ENCODE measurements at places on chromosomes 16 and 17.

DNA sequence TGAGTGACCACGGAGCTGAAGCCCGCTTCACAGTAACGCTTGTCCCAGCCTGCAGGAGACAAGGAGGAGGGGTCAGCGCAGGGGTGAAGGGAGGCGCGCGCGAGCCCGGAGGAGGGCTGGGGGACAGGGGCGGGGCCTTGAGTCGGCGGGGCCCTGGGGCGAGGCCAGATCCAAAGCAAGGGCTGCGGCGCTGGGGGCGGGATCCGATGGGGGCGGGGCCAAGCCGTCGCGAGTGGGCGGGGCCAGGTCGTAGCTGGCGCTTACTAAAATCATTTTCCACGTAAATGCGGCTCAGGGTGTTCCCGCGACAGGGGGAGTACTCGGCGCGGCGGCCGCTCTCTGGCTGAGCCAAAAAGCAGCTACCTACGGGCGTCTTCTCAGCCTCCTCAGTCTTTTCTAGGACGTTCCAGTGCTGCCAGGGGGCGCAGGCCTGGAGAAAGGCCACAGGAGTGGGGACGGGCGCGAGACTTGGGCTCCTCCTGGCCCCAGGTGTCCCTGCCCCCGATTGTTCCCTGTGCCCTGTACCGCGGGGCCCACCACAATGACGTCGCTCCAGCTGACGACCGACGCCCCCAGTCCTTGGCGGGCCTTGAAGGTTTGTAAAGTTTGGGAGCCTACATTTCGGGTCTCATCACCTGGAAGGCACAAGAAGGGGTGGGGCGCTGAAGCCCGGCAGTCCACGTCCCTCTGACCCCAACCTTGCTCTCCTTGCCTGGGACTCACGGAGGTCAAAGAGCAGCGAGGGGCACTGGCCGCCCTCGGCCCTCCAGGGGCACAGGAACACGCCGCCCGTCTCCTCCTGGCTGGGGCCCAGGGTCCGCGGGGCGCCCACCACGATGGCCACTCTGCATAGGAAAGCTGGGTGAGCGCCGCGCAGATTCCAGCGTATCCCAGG, 3.9 kb downstream of the ITGA2B start:
- peak; percentile 83 for DNase-seq

DNA sequence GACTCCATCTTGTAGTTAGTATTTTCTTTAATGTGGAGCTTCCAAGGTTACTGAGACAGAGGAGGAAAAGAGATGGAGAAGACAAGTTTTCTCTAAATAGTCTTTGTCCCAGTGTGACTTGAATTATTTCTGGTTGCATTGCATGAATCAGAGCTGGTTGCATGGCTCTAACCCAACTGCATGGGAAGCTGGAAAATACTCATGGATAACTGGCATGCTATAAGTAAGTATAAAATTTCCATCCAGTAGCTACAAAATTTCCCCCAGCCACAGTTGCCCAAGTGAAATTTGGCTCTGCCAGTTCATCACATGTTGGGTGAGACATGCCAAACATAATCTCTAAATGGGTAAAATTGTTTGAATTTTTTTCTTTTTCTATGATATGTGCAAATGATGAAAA, 1161.5 kb downstream of the CDH11 start:
- no peak for DNase-seq

DNA sequence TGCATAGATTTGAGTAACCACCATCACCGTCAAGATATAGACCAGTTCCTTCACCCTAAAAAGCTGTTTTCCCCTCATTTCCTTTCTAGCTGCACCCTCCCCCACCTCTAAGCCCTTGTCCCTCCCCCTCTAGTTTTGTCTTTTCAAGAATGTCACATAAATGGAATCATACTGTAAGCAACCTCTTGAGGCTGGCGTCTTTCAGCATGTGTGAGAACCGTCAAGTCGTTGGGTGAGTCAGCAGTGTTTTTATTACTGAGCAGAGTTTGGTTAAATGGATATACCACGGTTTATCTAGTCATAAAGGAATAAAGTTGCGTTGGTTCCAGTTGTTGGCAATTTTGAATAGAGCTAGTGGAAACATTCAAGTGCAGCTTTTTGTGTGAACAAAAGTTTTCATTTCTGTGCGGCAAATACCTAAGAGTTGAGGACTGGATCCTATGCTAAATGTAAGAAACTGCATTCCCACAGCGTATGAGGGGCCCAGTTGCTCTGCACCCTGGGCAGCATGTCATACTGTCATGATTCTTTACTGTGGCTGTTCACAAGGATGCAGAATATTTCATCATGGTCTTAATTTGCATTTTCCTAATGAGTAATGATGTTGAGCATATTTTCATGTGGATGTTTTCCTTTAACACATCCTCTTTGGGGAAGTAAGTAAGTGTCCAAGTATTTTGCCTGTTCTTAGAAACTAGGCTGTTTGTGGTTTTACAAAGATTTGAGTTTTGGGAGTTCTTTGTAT, 264.3 kb downstream of the CPPED1 start:
- peak; percentile 34 for DNase-seq

DNA sequence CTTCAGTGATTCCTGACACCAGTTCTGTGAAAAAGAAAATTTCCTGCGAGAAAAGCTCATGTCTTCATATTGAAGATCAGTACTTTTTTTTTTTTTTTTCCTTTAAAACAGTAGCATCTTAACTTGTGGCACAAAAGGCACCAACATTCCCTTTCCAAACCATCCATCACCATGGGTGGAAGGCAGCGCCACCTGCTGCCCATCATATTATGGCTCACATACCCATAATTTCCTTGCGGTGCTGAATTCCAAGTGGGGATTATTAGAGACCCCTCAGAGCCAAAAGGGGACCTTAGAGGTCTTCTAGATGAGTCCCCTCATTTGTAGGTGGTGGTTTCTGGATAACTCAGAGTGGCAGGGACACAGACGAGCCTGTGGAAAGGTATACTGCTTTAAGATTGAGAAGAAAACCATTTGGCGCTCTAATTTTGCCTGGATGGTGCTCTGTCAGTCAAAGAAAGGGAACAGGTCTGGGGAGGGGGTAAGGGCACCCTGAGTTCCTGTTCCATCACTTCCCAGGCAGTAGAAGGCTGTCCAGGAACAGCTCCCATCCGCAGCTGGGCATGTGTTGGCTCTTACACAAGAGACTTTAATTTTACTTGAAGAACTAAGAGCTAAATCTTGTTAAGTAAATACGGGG, 7.9 kb upstream of the SOST start:
- DNase-seq, result peak; percentile 55

- no peak for DNase-seq
These were observed at the start of gene SLC4A1 for GRCh38 chr17:44267818-44268490. Gene SLC4A1 (minus strand): TSS chr17:44268135. CDS start chr17:44262866, 5,269 bp downstream.

DNA sequence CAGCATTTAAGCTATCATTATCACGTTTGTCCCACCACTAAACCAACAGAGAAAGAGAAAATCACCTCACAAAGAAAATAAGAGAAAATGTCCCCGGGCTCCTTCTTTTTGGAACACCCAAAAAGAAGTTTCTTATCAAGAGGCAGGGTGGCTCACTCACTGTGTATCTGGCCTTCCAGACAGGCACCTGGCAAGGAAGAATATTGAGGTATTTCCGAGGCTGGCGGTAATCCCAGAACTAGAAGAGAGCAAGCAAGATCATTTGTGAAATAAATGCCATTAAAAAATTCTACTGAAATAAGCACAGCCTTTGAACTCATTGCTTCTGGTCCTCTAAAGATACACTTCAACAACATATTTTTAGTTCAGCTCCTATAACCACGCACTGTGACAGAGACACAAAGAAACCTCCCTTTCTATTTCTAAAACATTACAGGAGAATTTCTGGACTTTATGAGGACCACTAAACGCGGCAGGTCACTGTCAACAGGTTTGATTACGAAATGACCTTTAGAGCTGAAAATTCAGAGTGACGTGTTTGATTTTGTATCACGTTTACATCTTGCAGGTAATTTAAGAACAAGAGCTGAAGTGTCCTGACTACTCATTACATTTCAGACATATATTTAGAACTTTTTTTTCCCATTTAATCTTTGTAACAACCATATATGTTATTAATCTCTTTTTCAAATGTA, 61.0 kb downstream of the WDR59 start:
- no peak for DNase-seq

DNA sequence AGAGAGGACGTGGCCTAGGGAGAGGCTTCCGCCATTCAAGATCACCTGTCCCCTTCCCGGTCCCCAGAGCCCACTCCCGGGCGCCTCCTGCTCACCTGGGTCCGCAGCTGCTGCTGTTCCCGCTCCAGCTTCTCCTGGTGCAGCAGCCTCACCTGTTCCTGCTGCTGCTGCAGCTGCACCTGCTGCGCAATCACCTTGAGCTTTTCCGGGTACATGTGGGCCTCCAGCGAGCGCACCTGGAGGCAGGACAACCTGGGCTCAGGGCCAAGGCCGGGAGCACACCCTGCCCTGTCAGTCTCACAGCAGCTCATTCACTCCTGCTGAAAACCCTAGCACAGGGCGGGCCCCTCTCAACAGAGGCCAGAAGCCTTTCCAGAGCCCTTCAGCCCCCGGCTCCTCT, 12.5 kb downstream of the TFAP4 start:
- no peak for DNase-seq

DNA sequence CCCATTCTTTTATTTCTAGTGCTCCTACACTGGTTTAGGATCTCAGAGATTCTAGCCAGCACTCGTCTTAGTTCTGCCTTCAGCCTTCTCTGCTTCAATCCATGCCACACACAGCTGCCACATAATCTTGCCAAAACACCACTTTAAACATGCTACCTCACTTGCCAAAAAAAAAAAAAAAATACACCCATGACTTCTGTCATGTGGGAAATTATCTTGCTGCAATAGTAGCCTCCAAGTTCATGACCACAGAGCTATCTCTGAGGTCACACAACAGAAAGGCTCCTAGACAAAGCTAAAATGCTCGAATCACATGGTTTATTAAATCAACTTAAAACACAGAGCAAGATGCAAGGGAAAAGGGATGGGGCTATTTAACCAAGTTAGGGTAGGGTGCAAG, 18.1 kb downstream of the FZD2 start:
- DNase-seq, result no peak

- DNase-seq, result no peak
These were observed 17.4 kb downstream of the RNF213 start for GRCh38 chr17:80277751-80278671.

DNA sequence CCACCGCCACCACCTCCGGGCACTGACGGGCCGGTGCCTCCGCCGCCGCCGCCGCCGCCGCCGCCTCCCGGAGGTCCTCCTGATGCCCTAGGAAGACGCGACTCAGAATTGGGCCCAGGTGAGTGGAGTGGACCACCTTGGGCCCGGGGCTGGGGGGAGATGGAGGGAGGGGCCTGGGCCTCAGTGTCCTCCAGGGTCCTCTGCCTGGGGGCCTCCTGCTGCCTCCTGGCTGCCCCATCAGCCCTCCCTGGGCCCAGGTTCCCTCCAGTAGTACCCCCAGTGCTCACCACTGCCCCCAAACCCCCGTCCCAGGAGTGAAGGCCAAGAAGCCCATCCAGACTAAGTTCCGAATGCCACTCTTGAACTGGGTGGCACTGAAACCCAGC, 19.9 kb downstream of the SPATA32 start:
- DNase-seq, result no peak

DNA sequence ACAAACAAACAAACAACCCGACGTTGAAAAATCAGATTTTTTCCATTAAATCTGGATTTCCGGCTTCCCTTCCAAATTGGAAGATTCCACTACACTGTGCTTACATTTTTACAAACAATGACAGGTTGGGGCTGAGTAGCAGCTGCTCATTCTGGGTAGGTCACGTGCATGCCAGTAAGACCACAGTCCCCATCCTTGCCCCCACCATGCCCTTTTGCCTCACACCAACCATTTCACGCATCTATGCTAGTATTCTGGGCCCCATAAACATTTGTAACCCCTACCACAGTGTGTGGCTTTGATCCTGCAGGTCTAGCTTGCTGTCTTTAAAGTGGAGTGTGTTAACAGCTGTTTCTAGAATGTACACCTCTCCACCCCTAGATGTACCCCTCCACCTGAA, 366.1 kb downstream of the XYLT1 start:
- no peak for DNase-seq

GRCh38 chr16:6852643-6853225, 479.9 kb upstream of the RBFOX1 start:
- no peak for DNase-seq

GRCh38 chr17:6458460-6458950, 14.2 kb downstream of the PIMREG start:
- no peak for DNase-seq

DNA sequence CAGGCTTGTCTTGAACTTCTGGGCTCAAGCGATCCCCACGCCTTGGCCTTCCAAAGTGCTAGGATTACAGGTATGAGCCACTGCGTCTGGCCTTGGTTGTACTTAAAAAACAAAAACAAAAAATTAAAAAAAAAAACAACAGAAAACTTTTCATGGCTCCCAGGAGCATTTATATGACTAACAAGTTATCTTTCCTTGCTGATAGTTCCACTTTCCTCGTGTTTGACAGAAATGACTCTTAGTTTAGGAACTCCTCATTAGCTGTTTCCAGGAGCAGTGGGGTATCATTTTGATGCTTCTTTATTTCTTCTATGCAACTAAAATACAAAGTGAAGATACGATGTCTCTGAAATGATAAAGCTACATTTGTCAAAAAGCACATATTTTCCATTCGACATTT, 165.4 kb downstream of the PRKCA start:
- no peak for DNase-seq

DNA sequence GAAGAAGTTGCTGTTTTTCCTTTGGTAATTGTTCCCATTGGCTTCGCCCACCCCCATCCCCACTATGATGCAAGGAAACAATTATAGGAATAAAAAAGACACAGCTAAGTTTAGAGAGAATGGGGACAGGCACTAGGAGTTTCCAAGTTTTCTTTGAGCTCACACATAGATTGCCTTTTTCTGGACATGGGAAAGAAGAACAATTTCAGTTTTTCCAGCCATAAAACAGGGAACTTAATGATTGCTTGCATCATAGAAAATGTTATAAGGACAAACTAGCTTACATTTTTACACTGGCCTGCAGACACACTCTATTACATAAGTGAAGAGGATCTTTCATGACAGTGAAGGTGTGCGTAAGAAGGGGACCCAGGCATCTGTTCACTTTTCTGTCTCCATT, 142.3 kb upstream of the ZFHX3 start:
- no peak for DNase-seq

Measured in activated naive CD4-positive, alpha-beta T cell treated with anti-CD3 and anti-CD28 coated beads, Interleukin-2, amount 50 U/mL, for 16 hours (primary cell).